ENCODE measurements at places on chromosomes 1 and 21.

GRCh38 chr1:15191267-15191666, 37.7 kb downstream of the TMEM51 start:
- DNase-seq, result no peak

GRCh38 chr1:232876506-232877364, 71.5 kb downstream of the MAP10 start:
- DNase-seq, result no peak

GRCh38 chr1:62082456-62083363, 111.9 kb upstream of the L1TD1 start:
- DNase-seq, result no peak

GRCh38 chr1:63777286-63777685, 3.5 kb downstream of the ROR1 start:
- DNase-seq, result no peak

- no peak for DNase-seq
These were observed 1.4 kb downstream of the PINK1 start for GRCh38 chr1:20634594-20635084.

GRCh38 chr1:103371234-103371633, 154.3 kb upstream of the RNPC3 start:
- no peak for DNase-seq

- DNase-seq, result no peak
These were observed 41.4 kb downstream of the YARS1 start for GRCh38 chr1:32775640-32776337.

- DNase-seq, result no peak
These were observed 34.3 kb upstream of the PSMG1 start for GRCh38 chr21:39217356-39218081.

Data from activated naive CD4-positive, alpha-beta T cell treated with anti-CD3 and anti-CD28 coated beads, Interleukin-2, amount 50 U/mL, for 72 hours (primary cell).